ENCODE measurements at places on chromosomes 5 and 9. TPM values are rescaled to one million over a fixed set of nuclear protein-coding genes. Genes with fewer than 3 reads are reported as not detected.

PKN3 gene
- 16.5 TPM for total RNA-seq

COL23A1 gene
- total RNA-seq, result not detected

ZNF354B gene
- 4.8 TPM for total RNA-seq

CENPK gene
- 33.9 TPM for total RNA-seq

DRD1 gene
- 0.51 TPM for total RNA-seq

FAM78A gene
- 0.22 TPM for total RNA-seq

PRDM9 gene
- not detected for total RNA-seq

PDLIM4 gene
- 0.49 TPM for total RNA-seq

ZFP2 gene
- total RNA-seq, result not detected

FRMPD1 gene
- 0.05 TPM for total RNA-seq

GRM6 gene
- total RNA-seq, result not detected

SIT1 gene
- not detected for total RNA-seq

SLC6A18 gene
- not detected for total RNA-seq

SLC6A3 gene
- 0.15 TPM for total RNA-seq

GPR150 gene
- total RNA-seq, result 0.14 TPM

IGFBPL1 gene
- total RNA-seq, result 2.9 TPM

SCGB3A2 gene
- not detected for total RNA-seq

CETN3 gene
- 23.9 TPM for total RNA-seq

PCSK5 gene
- 0.92 TPM for total RNA-seq

PCDHGC4 gene
- not detected for total RNA-seq

GABRA1 gene
- total RNA-seq, result not detected

CDHR2 gene
- total RNA-seq, result 0.02 TPM

ZNF883 gene
- 1.1 TPM for total RNA-seq

PRRX2 gene
- 8.8 TPM for total RNA-seq

TMEM171 gene
- total RNA-seq, result 7.2 TPM

QRFP gene
- total RNA-seq, result not detected

SV2C gene
- not detected for total RNA-seq

SLC36A2 gene
- not detected for total RNA-seq

POLR1E gene
- total RNA-seq, result 39.8 TPM

TLN1 gene
- 115 TPM for total RNA-seq
